Activated T-helper 17 cell treated with anti-CD3 and anti-CD28 coated beads, Interleukin-2, amount 50 U/mL, for 72 hours (primary cell): ENCODE measurements at places on chromosomes 3 and 15.

DNA sequence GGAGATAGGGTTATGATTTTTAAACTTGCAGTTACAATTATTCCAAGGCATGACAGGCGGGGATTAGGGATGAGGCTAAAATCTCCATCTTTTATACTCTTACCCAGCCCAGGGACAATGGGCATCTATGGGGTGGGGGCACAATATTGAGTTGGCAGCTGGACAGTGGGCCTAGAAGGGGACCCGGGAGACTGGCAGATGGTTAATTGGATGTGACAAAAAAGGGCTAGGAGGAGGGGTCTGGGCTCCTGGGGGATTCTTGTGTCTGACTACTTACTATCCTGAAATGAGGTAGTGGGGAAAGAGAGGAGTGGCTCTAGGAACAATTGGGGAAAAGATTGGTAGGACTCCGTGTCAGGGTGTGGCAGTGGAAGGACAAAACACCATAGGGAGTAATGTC lies 53.0 kb upstream of the ROPN1 start:
- no peak for ATAC-seq

DNA sequence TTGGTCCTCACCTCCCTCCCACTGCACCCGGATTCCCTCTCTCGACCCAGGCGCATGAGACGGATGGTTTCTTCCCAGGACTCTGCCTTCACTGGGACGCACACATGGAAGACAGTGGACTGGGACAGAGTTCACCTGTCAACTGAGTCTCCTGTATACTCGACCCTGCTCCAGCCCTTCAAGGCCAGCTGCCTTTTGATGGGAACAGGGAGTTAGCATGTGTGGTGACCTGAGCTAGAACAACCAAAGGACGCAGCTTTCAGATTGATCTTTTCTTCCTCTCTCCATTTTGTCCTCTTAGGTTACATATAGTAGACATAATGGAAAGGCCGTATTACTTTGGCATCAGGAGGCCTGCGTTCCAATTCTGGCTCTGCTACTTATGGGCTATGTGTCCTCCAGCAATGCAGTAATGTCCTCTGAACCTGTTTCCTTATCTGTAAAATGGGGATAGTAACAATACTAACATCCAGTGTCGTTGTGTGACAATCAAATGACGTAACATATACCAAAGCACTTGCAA lies 94.1 kb downstream of the PEX5L start:
- no peak for ATAC-seq

DNA sequence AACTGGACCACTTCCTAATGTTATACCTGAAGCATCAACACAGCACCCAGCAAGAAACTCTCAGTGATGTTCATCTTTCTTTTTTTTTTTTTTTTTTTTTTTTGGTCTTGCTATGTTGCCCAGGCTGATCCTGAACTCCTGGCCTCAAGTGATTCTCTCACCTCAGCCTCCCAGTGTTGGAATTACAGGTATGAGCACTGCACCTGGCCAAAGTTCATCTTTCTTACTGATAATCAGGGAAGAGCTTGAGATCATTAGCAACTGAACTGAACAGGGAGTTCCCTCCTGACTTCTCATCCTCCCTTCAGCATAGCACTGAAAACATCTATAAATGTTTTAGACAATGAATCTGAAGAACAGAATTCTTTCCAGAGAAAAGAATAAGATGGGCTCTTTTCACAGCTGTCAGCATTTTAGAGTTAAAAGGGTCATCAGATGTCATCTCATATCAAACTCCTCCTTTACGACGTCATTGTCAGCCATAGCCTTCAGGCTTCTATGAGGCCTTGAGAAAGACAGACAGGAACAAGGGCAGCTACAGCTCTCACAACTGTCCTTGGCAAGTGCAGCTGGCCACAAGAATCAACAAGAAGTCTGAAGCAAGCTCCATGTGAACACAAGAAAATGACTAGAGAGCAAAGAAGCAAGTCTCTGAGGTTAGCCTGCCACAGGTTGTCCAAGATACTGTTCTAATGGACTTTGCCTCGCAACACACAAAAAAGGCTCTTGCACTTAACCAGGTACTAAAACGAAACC lies 33.8 kb downstream of the SCAP start:
- ATAC-seq: no peak

DNA sequence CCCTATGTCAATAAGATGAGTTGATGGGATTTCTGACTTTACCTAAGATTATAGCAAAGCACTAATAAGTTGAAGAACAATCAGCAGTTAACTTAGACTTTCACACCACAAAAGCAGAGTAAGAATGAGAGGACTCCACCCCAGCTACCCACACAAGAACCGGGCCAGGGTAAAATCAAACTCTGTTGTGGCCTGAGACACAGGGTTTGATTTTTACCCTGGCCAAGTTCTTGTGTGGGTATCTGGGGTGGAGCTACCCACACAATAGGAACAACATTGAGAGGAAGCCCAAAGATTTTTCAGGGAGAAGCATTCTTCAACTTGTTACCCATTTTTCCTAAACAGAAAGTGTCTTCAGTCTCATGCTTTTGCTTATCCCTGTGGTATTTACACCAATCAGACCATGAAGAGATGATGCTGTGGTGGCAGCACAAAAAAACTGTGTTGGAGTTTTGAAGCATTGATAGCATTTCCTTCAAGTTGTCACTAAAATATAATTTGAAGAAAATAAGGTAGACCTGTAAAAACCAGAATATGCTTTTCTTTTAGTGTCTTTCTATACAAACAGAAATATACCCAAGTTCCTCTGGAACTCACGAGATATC lies 25.6 kb downstream of the CPOX start:
- ATAC-seq: peak; percentile 64

DNA sequence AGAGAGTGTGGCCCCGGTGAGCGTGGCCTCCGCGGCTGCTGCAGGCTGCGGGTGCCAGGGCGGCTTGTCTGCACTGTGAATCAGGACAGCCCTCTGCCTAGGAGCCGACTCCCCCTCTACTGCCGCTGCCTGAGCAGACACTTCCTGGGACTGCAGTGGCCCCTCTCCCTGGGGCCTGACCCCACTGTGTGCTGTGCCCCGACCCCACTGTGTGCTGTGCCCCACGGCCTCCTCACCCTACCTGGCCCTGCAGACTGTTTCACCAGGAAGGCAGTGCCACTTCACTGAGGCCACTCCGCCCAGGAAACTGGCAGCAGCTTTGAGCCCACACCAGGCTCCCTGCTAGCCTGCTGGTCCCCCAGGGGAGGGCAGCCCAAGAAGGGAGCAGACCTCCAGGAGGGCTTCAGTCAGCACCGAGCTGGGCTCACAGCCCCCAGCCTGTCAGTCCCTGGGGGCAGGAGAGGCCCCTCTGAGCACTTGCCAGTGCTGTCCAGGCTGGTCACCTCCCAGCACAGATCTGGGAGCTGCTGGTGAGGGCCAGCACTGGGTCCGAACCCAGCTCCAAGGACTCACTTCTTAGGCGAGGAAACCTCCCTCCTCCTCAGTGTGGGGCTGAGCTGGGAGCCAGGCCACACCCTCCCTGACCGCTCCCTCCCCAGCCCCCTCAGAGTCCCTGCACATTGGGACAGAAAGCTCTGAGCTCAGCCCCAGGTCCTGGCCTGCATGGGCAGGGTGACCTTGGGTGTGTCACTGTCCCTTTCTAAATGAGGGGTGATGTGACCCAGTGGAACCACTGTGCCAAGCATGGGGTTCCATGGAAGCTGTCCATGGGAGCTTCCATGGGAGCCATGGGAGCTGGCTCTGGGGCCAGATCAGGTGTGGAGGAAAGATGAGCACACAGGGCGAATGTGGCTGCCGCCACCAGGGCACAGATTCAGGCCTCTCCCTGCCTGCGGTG lies 56.8 kb downstream of the DNAJB8 start:
- no peak for ATAC-seq

DNA sequence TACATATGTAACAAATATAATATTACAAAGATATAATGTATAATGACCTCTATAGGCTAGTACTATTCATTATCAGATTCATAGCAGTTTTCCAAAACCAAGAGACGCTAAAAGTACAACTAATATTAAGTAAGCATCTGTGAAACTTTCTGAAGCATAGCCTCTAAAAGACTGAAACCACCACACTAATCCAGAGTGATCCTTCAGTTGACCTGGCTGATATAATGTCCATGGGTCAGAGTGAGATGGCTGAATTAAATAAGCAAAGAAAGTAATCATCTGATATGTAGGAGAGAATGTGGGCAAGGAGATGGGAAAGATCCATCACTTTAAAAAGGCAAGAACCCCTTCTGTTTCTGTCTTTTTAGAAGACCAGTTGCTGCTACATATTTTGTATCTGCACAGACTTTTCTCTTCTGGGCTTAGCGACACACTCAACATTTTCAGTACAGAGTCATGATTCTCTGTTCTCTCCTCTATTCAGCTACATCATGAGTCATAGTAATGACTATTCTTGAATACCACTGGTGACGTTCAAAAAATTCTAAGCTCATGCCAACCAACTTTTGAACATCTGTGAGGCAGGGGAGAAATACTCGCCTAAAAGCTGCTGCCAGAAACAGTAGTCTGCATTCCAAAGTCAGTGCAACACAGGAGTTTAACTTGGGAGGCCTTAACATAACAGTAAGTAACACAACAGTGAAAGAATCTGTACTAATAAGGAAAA lies 149.6 kb downstream of the MAGI1 start:
- ATAC-seq: no peak

- no peak for ATAC-seq
Measured at GRCh38 chr3:73401616-73402279, 223.0 kb downstream of the PDZRN3 start.

DNA sequence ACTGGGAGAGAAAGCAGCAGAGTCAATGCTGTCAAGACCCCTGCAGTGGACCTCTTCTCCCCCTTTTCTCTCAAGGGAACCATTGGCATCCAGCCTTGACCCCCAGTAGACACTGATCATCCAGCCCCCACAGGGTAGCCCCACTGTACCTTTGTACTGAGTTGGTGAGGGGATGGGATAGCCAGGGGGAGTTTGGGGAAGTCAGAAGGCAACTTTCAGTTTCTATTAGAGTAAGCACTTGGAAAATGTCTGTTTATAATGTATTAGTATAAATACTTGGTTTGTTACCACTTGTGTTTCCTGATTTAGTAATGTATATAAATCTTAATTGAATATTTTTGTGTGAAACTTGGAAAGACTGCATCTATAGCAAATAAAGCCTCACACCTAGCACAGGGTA lies 25.0 kb downstream of the DAG1 start:
- ATAC-seq: no peak

GRCh38 chr3:37024820-37025405 lies 31.6 kb downstream of the MLH1 start:
- no peak for ATAC-seq

DNA sequence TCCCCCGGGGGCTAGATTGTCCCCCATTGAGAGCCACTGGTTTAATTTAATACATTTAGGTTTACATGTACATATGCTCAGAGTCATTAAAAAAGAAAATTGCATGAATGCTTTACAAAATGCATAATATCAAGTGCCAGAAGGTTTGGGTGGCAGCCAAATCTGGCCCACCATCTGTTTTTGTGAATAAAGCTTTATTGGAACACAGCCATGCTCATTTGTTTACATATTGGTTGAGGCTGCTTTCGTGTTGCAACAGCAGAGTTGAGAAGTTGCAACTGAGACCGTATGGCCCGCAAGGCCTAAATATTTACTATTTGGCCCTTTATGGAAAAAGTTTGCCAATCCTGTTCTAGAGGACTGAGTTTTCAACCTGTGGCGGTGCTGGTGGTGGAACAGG lies 32.1 kb upstream of the RGMA start:
- no peak for ATAC-seq

DNA sequence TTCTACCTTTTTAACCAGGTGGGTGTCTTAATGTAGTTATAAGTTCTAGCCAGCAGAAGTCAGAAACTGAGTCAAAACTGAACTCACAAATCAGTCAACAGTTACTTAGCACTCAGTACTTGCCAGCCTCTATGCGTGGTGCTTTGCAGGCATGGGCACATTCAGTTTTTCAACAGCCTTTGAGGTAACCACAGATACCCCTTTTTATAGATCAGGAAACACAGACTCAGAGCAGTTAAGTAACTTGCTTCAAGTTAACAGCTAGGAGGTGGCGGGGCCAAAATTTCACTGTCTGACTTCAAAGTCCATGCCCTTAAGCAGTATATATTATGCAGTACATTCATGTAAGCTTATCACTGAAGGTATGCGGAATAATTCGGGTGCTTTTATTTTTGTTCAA lies 139.4 kb downstream of the FHIT start:
- ATAC-seq: peak; percentile 59

DNA sequence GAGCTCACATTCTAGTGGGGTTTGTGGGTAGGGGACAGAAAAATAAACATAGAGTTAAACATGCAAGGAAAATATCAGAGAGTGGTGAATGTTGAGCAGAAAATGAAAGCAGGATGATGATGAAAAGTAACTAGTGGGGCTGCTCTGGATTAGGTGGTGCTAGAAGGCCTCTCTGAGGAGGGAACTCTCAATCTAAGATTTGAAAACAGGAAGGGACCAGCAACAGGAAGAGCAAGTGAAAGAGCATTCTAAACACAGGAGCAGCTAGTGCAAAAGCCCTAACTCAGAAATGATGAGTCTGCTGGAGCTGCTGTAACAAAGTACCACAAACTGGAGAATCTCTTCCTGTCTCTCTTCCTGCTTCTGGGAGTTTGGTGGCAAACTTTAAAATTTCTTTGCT lies 468.6 kb upstream of the AGTR1 start:
- ATAC-seq: no peak

- ATAC-seq: no peak
Measured at GRCh38 chr15:41655716-41656115, 4.5 kb upstream of the MGA start.

DNA sequence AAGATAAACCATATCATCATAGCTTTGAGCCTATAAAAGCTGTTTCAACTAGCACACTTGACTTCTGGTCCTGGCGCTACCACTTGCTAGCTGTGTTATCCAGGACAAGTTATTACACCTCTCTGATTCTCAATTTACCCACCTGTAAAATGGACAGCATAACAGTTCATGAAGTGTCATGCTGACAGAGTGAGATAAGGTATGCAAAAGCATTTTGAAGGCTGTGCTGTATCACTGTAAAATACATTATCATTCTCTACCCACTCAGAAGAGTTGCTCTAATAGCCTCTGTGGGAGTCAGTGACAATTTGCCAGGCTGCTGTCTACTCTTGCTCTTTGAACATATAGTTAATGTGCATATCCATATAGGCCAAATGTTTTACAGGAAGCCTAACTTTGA lies 93.0 kb downstream of the SSR3 start:
- ATAC-seq: no peak

GRCh38 chr15:29182590-29182989 lies 87.0 kb downstream of the NSMCE3 start:
- no peak for ATAC-seq

DNA sequence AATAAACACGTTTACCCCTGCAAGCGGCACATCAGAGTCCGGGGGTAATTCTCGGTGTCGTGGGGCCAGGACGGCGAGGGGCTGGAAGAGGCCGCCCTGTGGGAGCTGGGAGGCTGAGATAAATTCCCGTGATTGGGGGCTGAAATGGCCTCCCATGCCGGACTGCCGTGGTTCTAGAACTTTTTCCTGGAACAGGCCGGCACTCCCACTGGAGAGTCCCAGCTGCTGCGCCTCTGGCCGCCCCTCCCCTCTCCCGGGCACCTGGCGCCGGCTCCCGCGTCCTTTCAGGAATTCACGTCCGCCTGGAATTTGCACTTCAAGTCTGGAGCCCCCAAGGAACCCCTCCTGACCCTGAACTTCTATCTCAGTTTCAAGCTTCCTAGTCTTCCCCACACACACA lies 10.8 kb upstream of the LRRC2 start:
- ATAC-seq: no peak
